ENCODE measurements at places on chromosomes 7 and 10.

DNA sequence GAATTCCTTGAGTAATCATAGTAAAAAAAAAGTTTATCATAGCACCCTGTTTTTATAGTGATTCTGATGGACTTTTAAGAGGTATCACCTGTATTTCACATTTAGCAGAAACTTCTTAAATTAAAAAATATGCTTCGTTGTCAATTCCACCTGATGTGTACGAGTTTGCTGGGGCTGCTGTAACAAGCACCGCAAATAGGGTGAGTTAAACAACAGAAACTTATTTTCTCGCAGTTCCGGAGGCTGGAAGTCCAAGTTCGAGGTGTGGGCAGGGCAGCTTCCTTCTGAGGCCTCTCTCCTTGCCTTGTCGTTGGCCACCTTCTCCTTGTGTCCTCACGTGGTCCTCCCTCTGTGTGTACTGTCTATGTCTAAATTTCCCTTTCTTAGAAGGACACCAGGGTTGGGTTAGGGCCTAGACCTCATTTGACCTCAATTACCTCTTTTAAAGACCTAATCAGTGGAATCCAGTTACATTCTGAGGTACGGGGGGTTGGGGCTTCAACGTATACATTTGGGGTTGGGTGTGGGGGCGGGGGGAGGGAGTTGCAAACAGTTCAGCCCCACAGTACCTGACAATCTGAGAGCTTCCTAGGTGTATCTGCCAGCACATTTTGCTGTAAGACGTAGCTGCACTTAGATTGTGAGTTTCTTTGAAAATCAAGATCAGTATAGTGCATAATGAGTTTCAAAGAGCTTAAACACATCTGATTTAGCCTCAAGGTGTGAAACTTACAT is 72.7 kb downstream of the RBM33 start:
- DNase-seq = no peak

GRCh38 chr10:116723428-116724281 is 18.7 kb downstream of the HSPA12A start:
- no peak for DNase-seq

- no peak for DNase-seq
These were observed 47.8 kb upstream of the CSTF2T start for GRCh38 chr10:51747216-51747615.

DNA sequence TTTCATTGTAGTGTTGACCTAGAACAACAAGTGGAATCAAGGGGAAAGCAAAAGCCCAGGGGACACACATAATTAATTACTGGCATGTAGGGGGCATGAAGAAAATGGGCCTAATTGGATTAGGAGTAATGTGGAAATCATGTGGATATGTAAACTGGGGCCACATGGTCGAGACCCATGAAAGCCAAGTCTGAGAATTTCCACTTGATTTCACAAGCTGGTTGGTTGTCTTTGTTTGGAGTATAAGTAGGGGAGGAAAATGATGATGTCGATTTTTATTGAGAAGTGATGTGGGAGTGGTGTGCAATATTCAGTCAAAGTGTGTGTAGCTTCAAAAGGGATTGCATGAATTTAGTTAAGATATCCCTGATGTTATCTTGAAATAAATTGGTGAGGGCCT is 131.8 kb downstream of the LRRC4 start:
- no peak for DNase-seq

- DNase-seq = no peak
These were observed 3.9 kb upstream of the IQUB start for GRCh38 chr7:123538189-123538714.

- DNase-seq = no peak
These were observed 116.2 kb upstream of the AFAP1L2 start for GRCh38 chr10:114520453-114520852.

- no peak for DNase-seq
These were observed 40.5 kb upstream of the HERPUD2 start for GRCh38 chr7:35735396-35735795.

GRCh38 chr10:57846307-57847065 is 421.2 kb downstream of the IPMK start:
- DNase-seq = no peak

- DNase-seq = no peak
These were observed 1.1 kb upstream of the DNAAF5 start for GRCh38 chr7:725223-726005.

GRCh38 chr10:55820478-55820877 is 540.6 kb downstream of the ZWINT start:
- DNase-seq = no peak

DNA sequence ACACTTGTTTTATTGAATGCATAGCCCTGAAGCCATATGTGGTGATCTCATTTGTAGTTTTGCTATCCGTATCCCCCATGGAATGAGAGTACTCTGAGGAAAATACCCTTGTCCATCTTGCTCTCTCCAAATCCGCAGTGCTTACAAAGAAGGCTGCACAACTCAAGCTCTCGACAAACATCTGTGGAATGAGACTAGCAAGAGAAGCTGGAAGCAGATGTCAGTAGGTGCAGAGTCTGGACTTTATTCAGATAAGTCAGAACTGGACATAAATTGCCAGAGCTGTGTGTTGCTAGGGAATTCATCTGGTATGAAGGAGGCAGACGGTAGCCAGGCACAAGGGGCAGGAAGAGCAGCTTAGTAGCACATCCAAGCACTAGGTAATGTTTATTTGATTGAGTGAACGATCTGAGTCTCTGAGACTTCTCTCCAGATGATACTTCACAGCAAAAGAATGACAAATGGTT is 1046.2 kb downstream of the XPNPEP1 start:
- no peak for DNase-seq

DNA sequence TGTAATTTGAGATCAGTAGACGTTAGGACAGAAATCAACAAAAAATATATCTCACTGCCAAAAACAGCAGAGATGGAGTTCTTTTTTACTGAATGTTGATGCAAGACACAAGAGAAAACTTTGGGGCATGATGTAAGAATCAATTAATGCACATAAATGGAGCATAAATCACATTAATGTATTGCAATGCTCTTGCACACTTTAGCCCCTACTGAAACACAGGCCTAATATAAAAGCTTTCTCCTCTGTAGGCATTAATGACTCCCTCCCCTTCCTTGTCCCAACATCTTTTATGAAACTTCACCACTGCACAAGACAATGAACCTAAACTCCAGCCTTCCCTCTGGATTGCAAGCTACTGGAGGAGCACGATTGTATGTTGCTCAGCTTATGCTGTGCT is 58.8 kb downstream of the CACNA2D1 start:
- no peak for DNase-seq

DNA sequence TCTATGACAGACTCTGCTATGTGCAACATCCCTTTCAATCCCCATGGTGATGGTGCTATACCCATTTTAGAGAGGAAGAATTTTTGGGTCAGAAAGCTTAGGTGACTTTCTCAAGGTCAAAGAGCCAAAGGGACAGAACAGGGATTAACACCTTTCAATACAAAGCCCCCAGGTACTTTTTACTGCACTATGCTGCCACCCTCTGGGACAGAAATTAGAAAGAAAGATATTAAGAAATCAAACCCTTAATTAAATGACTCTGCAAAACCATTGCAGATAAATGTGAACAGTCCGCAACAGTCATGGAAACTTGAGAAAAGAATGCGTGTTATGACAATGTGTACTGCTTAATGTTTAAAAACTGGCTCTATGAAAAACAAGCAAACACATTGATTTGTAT is 673.7 kb downstream of the MAGI2 start:
- no peak for DNase-seq

DNA sequence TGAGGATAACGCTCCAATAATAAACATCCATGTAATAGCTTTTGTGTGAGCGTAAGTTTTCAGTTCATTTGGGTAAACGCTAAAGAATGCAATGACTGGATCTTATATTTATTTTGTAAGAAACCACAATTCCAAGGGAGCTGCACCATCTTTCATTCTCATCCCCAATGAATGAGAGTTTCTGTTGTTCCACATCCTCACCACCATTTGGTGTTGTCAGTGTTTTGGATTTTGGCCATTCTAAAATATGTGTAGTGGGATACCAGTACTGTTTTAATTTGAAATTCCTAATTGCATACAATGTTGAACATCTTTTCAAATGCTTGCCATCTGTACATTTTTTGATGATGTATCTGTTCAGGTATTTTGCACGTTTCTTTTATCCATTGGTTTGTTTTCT is 50.9 kb upstream of the SEMA3D start:
- DNase-seq = no peak

- DNase-seq = no peak
These were observed 63.9 kb upstream of the CHST15 start for GRCh38 chr10:124157271-124157681.

DNA sequence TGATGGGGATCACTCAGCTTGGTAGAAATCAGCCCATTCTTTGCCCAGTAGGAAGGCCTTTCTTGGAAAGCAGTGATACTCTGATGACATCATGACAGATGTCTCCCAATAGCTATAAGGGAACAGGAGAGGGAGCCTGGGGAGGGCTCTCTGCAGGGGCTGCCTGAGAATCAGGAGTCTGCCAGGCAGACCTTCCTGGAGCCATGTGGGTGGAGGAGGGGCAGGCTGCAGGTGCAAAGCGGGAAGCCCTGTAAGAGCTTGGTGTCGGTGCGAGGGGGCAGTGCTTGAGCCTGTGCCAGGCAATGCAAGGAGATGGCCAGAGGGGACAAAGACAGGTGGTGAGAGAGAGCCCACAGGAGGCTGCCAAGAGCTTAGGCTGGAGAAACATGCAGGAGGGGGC is 5.0 kb upstream of the TNS3 start:
- DNase-seq = peak; percentile 93

GRCh38 chr7:150895809-150896208 is 43.5 kb downstream of the AOC1 start:
- peak; percentile 84 for DNase-seq

GRCh38 chr10:126245501-126245900 is 142.8 kb downstream of the ADAM12 start:
- no peak for DNase-seq

GRCh38 chr7:115019882-115020605 is 98.2 kb downstream of the MDFIC start:
- no peak for DNase-seq

DNA sequence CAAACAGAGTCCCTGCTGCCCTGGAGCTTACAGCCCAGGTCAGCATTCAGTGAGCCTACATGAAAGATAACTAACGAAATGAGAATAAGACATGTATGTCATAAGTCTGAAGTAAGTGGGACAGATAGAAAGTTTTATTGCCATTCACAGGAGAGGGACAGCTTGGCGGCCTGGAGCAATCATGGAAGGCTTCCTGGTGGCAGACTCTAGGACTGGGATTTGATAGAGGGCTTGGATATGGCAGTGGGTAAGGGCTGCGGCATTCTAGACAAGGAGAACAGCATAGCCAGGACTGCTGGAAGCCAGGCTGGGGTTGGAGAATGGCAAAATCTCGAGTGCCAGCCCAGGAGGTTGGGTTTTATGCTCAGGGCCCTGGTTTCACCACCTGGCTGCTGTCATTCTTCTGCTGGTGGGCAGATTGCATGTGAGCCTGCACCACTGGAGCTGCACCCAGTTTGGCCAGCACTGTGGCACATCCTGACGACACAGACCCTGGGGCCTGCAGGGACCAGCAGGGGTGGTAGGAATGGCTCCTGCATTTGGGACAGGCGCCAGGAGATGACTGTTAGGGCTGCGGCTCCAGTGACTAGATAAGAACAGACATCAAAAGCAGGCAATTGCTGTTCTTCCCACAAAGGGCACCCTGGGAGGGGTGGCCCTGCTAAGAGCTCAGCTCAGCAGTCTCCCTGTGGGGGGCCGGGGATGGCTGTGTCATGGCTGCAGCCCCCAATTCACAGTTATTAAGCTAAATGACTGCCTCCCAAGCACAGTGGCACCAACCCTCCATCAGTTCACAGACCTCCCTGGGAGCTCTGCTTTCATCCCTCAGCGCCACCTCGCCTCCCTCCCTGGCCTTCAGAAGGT is 161.1 kb downstream of the RPS24 start:
- no peak for DNase-seq

DNA sequence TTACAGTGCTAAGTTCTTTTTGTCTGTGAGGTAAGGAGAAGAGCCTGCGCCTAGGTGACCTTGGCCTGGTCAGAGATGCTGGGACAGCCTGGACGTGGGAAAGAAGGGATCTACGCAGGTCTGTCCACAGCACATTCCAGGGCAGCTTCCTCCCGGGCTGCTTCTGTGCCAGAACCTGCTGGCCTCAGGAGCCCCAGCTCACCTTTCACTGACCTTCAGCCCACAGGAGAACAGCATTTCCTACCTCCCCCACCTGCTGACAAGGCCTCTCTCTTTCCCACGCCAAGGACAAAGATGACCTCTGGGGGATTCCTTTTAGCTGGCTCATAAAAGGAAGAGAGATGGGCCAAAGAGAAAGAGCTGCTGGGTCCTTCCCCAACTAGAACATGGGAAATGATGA is 260.6 kb downstream of the KCNMA1 start:
- DNase-seq = no peak

GRCh38 chr7:98329791-98330373 is 48.4 kb downstream of the BRI3 start:
- no peak for DNase-seq

DNA sequence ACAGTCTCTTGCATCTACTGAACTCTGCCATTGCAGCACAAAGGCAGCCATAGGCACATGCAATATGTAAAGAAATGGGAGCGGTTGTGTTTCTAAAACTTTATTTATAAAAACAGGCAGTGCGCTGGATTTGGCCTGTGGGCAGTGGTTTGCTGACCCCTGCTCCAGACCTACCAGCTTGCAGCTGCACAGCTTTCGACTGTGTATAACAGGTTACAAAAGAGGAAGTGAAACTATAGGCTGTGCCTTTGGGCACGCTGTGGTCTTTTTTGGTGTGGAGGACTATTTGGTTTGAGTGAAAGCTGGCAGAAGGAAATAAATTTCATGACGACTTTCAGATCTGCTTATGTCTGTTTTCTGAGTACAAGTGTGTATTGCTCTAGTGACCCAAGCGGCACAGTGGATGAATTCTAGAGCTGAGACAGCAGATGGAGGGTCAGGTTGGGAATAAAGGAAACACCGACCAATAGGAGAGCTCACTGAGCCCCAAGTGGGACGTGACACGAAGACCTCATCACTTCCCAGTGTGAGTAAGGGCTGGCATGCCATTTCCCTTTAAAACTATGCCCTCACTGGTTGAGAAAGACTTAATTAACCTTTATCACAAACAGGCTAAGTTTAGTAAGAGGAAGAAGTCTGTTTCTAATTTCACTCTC is 152.7 kb downstream of the ANK3 start:
- DNase-seq = peak; percentile 91

DNA sequence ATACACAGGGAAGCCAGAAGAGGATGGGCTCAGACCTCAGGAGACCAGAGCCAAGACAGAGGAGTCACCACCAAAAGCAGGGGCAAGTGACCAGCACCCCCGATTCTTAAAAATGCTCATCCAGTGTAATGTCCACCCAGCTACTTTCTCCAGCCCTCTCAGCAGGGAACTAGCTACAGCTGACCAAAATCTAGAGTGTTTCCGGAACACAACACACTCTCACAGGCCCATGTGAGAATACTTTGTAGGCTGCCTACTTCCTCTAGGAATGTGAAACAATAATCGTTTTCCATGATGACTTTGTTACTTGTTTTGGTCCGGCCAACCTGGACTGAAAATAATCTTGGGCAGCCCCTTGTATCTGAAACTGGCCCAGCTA is 14.5 kb downstream of the PSAP start:
- no peak for DNase-seq

DNA sequence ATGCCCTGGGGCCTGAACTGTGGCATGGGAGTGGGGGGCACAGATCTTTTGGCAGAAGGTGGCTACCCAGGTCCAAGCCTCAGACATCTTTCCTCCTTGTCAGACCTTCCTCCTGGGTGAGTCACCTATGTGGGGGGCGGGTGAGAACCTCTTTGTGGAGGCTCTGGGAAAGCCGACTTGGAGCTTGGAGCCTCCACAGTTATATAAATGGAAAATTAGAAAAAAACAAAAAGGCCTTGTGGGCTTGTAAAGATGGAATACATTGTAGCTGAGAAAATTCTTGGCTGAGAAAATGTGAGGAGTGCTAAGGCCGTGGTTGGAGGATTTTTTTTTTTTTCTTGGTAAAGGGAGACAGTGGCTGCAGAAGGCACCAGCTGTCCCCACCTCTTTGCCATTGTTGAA is 292.5 kb downstream of the CCDC3 start:
- no peak for DNase-seq
